Brain pericyte (primary cell): ENCODE measurements at places on chromosomes 13 and 19.

DNA sequence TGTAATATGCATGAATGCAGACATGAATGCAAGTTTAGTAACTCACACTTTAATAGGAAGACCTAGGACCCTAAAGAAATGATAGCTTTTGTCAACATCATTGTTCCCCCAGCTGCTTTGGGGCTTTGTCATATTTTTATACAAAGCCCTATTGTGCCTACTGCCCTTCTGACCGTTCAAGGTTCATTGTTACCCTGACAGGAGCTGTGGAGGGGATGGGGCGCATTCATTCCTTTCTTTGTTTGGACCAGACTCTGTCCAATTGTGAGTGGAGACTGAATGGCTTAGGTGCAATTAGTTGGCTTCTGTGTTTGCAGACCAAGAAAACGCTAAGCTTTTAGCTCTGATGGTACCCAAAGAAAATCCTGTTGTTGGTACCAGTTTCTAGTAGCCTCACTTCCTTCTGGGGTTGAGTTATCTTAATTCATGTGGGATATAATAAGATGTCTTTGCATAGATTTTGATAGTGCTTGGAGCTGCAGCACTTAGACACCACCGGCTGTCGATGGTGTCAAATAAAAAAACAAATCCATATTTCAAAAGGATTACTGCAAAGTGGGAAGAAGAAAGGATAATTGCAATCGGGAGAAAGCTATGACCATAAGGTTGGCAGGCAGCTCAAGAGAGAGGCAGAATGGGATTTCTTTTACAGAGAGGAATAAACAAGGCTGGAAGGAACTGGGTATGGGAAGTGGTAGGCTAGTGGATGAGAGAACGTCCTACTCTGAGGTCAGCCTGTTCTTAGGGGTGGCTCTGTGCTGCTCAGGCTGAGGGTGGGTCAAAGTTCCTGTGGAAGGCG lies 133.9 kb upstream of the TMTC4 start:
- no peak for DNase-seq

DNA sequence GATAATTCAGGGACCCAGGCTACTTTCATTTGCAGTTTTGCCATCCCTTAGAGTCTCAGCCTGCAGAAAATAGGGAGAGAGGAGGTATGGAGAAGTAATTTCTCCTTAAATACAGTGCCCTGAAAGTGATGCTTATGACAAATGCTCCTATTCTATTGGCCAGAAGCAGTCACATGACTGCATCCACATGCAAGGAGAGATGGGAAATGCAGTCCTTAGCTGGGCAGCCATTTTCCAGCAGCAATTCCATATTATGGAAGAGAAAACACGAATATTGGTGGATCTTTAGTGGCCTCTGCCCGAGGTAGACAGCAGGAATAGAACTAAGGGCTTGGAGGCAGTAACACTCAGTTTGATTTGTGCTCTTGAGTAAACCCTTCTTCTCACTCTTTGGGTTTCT lies 39.4 kb downstream of the VAV1 start:
- DNase-seq: no peak

GRCh38 chr13:95033890-95034289 lies 267.4 kb downstream of the ABCC4 start:
- DNase-seq: no peak

DNA sequence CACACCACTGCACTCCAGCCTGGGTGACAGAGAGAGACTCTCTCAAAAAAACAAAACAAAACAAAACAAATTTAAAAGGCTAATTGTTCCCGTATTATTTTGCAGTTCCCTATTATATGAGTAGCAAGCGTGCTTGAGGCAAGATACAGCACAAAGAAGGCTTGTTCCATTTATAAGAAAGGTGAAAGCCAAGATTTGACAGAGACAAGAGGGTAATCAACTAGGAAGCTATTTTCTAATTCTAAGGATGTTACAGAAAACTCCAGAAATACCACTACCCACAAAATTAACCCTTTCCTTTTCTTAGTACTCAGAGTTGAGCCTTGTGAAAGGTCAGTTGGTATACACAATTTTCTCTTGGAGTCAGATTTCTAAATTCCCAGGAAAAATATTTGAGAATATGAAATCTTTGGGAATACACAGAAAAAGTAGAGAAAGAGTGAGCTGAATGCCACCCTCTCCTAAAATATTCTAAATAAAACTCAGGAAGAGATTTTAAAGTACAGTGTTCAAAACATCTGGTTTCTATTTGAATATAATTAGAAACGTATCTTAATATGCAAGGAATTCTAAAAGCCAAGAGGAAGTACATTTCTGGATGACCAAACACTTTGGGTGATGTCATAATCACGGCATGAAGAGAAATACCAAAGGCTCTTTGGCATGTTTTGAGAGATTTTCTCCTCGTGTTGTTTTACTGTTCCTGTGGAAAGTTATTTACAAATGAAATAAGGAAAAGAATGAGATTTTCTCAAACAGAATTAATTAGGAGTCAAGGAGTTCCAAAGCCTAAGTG lies 63.0 kb upstream of the FLT1 start:
- DNase-seq: no peak

DNA sequence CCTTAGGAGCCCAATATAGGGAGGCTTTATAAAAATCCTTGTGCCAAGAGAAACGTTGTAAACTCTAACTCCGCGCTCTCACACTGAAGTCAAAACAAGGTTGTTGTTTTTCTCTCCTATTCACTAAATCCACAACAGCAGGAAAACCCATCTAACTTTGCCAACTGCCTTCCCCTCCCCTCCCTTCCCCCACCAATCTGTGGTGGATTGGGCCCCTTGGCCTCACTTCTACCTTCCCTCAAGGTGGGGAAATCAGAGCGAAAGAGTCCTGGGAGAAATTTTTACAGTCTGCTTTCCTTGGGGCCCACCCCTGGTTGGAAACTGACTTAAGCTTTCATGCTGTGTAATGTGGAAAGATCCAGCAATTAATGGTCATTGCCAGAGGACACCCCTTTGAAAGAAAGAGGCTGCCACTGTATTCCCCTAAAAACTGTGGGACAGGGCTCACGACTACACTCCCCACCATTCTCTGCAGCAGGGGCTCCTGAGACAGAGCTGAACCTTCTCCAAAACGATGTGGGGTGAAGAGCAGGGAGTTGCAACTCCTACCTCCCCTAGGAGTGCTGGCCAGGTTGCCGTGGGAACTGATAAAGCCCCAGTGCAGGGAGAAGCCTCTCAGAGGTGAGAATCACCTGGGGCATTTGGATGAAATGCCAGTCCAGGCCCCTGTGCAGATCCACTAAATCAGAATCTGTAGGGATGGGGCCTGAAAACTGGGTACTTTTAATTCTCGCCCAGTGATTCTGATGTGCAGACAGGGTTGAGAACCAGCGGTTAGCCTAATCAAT lies 1.1 kb downstream of the DHRS12 start:
- DNase-seq: no peak

DNA sequence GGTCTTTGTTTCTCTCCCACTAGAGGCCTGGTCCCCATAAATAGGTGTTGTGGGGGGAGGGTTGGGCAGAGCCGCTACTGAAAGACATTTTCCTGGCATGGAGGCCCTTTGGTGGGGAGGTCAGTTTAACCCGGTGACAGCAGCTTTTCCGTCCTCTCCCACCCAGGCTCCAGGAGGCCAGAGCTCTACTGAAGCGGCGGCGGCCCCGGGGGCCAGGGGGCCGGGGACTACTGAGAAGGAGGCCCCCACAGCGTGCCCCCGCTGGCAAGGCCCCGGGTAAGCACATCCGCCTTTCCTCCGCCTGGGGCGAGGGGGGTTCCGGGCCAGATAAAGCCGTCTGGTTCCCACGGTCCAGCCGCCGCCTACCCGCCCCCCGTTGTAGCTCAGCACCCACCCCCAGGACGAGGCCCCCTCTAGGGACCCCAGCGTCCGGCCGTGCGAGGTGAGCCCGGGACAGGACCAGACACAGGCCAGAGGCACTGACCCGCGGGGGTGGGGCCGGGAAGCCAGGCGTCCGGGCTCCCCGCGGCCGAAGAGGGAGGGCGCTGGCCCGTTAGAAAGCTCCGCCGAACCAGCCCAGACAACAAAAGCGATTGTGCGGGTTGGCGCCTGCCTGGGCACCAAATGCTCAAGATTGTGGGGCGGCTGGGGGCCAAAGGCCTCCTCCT lies 1.1 kb upstream of the LTBP4 start:
- DNase-seq: no peak

DNA sequence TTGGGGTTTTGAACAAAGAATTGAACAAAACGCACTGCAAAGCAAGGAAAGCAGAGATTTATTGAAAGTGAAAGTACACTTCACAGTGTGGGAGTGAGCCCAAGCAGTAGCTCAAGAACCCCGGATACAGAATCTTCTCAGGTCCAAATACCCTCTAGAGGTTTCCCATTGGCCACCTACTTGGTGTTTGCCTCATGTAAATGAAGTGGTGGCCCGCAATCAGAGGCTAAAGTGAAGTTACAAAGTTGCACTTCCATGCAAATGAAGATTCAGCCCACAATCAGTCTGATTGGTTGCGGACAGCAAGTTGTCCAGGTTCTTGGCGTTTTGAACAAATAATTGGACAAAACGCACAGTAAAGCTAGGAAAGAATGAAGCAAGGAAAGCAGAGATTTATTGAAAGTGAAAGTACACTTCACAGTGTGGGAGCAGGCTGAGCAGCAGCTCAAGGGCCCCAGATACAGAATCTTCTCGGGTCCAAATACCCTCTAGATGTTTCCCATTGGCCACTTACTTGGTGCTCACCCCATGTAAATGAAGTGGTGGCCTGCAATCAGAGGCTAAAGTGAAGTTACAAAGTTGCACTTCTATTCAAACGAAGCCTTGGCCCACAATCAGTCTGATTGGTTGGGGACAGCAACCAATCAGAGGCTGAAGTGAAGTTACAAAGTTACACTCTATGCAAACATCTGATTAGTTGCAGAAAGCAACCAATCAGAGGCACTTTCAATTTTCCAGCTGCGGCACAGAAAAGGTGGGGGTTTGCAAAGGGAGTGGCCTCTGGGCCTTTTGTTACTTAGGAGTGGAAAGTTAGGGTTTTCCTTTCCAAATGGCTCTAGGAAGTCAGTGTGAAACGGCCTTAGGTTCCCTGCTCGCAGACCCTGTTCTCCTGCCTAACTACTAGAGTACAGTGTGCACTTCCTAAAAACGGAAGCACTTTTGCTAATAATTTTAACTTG lies 4.8 kb upstream of the TM9SF2 start:
- no peak for DNase-seq

DNA sequence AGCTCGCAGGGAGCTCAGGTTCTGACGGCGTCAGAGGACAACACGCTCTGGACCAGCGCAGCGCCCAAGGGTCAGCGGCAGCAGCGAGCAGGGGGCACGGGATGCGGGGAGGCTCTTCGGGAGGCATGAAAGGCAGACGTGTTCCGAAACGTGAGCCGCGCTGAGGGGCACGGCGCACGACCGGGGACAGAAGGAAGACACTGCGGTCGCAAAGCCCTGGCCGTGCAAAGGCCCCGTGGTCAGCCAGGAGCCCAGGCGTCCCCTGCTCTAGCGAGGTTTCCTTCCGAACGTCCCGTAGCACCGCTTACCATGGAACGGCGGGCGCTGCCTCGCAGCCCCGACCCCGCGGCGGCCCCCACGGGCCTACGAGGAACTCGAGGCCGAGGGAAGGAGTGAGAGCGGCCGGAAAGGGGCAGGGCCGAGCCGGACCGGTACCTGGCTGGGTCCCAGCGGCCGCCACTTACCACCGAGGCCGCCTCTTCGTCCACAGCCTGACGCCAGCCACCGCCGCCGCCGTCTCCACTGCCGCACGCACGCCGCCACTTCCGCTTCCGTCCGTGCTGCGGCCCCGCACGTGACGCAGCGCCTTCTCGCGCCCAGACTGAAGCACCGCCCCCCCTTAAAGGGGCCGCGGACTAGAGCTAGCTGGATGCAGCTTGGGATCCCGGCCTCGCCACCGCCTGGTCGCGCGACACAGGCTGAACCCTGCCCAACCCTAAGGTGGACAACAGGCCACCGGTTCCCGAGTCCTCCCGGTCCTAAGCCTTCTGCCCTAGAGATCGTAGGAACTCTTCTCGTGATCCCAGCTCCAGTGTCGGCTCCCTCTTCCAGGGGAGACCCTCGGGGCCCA lies 9.4 kb downstream of the ABHD17A start:
- peak; percentile 46 for DNase-seq

DNA sequence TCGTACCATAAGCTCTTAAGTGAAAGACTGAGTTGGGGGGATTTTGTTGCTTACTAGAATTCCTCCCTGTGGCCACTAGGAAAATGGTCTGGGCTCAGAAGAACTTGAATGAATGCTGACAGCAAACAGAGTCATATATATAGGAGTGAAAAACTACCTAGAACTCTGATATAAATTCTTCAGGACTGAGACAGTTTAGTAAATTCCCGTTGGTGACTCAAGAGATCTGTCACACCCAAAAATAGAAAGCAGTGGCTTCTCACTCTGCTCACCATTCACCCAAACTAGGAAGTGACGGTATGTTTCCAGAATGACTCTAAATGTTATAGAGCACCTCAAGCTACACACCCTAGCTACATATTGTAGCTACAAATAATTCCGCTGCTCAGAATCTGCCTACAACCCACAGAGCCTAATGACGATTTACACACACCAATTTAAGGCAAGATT lies 116.2 kb downstream of the TBC1D4 start:
- no peak for DNase-seq

DNA sequence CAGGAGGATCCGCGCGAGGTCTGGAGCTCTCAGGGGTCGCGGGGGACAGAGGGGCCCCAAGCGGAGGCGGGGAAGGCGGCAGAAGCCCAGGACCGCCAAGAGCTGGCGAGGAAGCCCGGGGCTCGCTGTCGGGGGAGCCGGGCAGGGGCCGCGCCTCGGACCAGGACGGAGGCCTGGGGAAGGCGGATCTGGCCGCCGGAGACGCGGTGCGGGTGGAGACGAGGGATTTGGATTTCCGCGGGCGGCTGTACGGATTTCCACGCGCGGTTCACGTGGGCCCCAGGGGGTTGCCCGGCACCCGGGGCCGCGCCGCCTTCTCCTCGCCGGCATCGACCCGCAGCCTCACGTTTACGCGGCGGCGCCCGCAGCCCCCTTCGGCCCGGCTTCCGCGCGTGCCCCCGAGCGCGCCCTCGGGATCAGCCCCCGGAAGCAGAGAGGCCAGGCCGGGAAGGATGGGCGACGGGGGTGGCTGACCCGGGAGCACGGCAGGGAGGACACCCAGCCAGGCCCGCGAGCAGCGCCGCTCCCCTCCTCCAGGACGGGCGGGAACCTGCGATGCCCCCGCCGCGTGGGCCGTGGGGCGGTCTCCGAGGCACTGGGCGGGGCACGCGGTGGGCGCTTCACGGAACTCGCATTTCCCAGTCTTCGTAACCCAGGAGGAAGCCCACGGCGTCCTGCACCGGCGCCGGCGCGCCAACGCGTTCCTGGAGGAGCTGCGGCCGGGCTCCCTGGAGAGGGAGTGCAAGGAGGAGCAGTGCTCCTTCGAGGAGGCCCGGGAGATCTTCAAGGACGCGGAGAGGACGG lies 4.7 kb downstream of the F7 start:
- DNase-seq: no peak

- DNase-seq: no peak
These were observed 2.5 kb downstream of the LIG4 start for GRCh38 chr13:108212886-108213285.

- DNase-seq: no peak
These were observed 5.9 kb upstream of the GPR32 start for GRCh38 chr19:50764409-50764808.

DNA sequence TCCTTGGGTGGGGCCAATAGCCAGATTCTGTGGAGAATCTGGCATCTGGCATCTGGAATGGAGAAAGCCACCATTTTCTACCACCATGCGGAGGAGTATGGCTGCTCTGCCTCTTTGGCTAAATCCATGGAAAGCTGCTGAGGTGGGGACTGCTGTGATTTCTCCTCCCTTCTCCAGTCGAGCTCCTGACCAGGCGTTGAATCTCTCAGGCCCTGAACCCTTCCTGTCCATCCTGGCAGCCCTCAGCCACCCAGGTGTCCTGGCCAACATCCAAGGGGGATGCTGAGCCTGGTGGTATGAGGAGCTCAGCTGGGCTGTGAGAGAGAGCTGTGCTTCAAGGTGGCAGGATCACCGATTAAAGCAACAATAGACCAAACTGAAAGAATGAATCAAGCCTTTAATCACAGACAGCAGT lies 17.4 kb upstream of the SIGLEC6 start:
- no peak for DNase-seq
